ENCODE measurements at places on chromosomes 6 and 20.

GRCh38 chr6:137816133-137816579, 50.9 kb upstream of the TNFAIP3 start:
- no peak for DNase-seq

DNA sequence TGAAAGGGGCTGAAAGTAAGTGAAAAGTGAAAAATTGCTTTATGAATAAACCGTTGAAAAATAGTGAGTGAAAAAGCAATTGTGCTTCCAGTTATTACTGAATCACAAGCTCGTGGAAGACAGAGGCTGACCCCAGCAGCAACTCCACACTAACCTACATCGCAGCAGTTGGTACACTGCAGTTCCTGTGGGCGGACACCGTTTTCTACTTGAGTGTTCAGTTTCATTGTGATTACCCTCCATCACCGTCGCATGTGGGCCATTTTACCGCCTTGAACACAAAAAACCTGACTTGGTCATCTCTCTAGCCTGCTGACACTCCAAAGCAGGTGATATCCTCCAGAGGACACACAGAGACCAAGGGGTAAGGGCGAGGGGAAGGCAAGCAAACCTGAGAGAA, 28.4 kb downstream of the PRDM1 start:
- DNase-seq: no peak

DNA sequence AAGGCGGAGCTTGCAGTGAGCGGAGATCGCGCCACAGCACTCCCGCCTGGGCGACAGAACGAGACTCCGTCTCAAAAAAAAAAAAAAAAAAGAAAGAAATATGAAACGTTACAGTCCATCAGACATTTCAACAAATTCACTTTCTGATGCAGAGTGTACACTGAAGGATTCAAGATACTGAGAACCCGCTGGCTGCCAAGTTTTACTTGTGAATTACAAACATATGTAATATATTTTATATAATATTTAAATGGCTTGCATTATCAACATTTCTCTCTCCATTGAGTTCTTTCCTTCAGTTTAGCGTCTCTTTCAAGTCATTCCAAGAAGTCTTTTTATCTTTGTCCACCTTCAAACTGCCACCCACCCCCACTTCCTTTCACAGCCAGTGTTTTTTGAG, 240.9 kb upstream of the RNF217 start:
- DNase-seq: no peak

GRCh38 chr6:25579902-25580495, 72.0 kb upstream of the SCGN start:
- no peak for DNase-seq

DNA sequence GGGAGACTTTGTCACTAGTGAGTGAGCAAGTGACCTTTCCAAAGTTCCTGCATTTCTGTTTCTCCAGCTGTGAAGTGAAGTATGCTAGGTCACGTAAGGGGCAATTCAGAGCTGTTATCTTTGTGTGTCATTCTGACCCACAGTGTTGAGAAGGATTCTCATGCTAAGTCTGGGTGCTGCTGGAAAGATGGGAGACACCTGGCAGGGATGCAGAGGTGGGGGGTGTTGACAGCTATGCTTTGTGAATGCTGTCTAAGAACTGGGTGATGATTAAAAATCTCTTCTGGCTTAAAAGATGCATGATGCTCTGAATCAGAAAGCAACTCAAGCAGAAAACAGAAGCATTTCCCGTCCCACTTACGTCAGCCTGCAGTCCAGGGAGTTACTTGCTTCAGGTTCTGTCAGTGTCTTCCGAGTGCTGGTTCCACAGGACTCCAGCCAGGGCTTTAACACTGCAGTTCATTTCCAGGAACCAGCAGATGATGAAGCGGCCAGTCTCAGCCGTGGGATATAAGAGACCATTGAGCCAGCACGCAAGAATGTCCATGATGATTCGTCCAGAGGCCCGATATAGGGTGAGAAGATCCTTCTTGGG, 30.9 kb upstream of the ASXL1 start:
- no peak for DNase-seq

DNA sequence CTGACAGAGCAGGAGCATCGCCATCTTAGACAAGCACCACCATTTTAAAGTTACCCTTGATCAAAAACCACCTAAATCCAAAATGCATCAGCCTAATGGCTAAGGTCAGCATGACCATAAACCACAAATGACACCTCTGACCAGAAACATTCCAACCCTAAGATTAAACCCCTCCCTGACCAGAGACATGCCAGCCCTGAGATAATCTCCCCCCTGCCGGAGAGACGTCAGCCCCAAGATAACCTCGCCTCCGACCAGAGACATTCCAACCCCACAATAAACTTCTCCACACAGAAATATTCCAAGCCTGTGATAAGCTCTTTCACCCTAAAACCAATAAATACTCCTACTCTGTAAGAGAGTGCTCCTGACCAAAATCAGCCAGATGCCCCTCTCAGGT, 53.5 kb downstream of the PXDC1 start:
- no peak for DNase-seq

GRCh38 chr6:79522609-79523008, 14.6 kb downstream of the LCA5 start:
- no peak for DNase-seq

- no peak for DNase-seq
Observed at GRCh38 chr20:60334911-60335310, 376.7 kb downstream of the CDH26 start.

DNA sequence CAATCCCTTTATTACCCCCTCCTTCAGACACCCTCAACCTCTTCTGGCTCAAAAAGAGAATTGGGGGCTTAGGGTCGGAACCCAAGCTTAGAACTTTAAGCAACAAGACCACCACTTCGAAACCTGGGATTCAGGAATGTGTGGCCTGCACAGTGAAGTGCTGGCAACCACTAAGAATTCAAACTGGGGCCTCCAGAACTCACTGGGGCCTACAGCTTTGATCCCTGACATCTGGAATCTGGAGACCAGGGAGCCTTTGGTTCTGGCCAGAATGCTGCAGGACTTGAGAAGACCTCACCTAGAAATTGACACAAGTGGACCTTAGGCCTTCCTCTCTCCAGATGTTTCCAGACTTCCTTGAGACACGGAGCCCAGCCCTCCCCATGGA, 2.2 kb downstream of the TNF start:
- DNase-seq: no peak

DNA sequence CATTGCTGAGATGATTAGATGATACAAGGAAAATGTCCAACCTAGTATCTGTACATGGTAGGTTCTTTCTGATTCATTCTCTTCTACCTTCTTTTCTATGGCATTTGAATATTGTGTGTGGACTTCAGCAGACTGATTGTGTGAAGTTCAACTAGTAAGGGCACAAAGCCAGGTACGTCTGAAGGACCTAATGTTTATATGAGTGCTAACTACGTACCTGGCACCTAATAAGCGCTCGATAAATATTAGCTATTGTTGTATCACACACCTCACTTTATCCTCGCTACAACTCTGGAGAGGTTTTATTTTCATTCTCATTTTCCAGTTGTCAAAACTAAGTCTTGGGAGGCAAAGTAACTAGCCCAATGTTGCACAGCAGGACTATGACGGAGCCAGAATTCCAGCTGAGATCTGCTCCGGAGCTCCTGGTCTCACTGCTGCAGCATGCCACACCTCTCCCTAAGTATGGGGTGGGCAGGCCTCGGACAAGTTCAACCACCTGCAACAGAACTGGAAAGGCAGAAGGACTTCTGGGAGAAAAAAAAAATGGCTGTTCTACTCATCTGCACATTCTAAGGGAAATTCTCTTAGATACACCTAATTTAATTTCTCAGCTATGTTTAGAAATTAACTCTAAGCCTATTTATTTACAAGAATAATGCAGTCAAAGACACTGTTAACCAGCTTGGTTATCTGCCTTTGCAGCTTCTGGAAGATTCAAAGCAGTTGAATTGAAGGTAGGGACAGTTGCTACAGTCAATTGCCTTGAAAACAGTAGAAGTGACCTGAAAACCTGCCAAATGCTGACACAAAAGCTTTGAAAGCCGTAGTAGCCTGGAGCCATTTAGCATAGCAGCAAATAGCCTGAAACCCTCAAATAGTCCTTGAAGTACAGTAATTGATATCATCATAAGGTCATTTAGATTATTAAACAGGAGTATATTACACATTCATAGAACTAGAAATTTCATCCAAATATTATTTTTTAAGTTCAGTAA, 165.0 kb downstream of the PDE7B start:
- no peak for DNase-seq

- no peak for DNase-seq
Observed at GRCh38 chr20:48635791-48636267, 192.0 kb downstream of the PREX1 start.

- no peak for DNase-seq
Observed at GRCh38 chr20:12966468-12967085, 42.2 kb upstream of the SPTLC3 start.

- no peak for DNase-seq
Observed at GRCh38 chr6:107670792-107671199, 153.3 kb downstream of the SCML4 start.

DNA sequence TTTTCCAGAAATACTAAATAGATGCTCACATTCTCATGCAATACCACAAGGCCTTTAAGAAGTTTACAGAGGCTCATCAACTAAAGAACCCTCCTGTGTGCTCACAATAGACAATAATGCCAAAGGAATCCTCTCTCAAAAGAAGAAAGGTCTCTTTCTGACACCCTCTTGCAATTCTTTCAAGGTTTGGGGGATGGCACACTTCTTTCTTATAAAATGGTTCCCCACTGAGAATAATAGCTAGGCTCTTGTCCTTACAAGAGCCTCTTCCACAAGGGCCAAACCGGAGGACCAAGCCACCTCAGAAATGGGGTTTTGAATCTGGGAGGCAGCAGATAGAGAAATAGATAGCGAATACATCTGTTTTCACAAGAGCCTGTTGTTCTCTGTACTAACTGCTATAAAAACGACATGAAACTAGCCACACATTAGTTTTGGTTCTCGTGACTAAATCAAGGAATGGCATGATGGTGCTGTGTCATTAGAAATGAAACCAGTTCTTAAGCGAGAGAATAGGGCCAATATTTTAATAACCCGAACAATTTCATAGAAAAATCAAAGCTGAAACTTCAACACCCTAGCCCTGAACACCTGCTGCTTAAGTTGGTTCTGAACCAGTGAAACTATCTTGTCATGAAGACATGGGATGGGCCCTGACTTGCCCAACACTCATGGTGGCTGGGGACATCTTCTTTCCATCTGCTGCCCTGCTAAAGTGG, 81.1 kb downstream of the PRDM1 start:
- no peak for DNase-seq

DNA sequence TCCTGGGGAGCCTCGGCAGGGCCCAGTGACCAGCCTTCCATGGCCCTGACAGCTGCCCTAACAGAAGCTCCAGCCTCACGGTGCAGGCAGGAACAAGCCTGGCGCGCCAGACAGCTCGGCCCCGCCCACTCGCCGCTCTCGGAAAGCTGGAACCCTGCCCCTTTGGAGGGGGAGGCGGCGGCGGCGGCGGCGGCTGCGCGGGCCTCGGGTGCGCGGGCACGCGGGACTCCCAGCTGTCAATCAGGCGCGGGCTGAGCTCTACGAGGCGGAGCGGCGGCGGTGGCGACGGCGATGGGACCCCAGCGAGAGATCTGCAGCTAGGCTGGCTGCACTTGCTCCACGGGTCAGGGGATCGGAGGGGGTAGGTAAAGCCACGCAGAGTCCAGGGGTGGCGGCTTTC, at the start of gene NRSN1:
Gene NRSN1 (plus strand): TSS at position 236 of the 400 bp plus-strand sequence. CDS start 8,113 bp downstream, outside the sequence.
- DNase-seq: no peak

GRCh38 chr20:63287697-63288580, 5.0 kb upstream of the COL20A1 start:
- no peak for DNase-seq

- DNase-seq: peak; percentile 65
Observed at GRCh38 chr6:44471271-44471981, 83.9 kb downstream of the CDC5L start.

- no peak for DNase-seq
Observed at GRCh38 chr6:113846577-113846976, 10.6 kb upstream of the MARCKS start.

DNA sequence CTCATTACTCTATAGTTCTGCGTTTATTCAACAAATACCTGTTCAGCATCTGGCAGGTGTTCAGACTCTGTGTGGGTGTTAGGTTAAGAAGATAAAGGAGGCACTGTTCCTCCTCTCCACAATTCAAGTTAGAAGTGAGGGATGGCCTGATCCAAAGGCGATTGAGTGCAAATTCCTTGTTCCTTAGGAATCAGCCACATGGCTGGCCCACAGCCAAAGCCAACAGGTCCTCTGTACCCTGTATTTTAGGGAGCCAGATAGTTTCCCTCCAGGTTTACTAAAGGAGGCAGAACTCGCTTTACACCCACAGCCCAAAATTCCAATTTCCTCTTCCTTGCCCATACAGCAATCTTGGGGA, 5.0 kb upstream of the CD40 start:
- DNase-seq: peak; percentile 11

GRCh38 chr20:48148916-48149672, 363.8 kb upstream of the SULF2 start:
- DNase-seq: no peak

- no peak for DNase-seq
Observed at GRCh38 chr6:26029857-26030653, 57.2 kb upstream of the HFE start.

GRCh38 chr6:26053992-26054780, 33.0 kb upstream of the HFE start:
- no peak for DNase-seq

GRCh38 chr20:50469176-50469723, 40.9 kb upstream of the PTPN1 start:
- DNase-seq: no peak

DNA sequence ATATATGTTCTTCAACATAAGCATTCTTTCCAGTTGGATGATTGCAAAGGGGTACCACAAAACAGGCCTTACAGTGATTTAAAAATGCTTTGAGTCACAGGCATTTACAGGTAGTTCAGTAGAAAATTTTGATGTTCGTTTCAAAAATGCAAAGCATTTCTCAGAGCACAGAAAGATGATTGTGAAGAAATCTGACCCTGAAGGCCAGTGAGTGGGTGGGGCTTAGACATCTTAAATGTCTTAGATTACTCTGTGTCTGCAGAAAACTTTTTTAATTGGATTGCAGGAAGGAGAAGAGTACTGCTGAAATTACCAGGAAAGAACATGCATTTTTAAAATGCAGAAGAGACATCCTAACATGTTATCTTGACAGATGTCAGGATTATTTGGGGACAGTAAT, 268.3 kb downstream of the CDKAL1 start:
- DNase-seq: no peak

GRCh38 chr6:40986921-40987819, 51.9 kb downstream of the UNC5CL start:
- no peak for DNase-seq

DNA sequence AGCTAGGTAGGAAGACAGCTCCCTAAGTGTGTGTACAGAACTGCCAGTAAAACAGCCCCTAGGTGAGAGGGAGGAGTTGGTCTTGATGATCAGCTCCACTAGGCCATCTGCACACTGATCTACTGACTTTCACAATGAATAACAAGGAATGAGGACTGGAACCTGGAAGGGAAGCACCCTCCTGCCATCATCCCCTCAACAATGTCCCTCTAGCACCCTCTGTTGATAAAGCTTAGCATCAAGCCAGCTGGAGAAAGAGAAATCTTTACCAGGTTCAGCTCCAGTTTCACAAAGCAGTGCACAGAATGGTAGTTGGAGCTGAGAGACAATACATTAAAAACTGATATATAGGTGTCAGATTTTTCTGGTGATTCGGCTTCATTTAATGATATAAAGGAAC, 57.2 kb upstream of the IRAK1BP1 start:
- DNase-seq: no peak

- no peak for DNase-seq
Observed at GRCh38 chr6:36038120-36038876, 10.7 kb downstream of the MAPK14 start.
